H1 (cell line): ENCODE measurements at places on chromosomes 11 and 22. TPM values are rescaled to one million over a fixed set of nuclear protein-coding genes. Genes with fewer than 3 reads are reported as not detected.

OVCH2 gene
- total RNA-seq: 0.78 and 1.1 TPM in 2 replicates

OR52E8 gene
- total RNA-seq: not detected in 2 replicates

UEVLD gene
- 6.0 and 7.3 TPM in 2 replicates for total RNA-seq

CENPM gene
- 30.0 and 32.0 TPM in 2 replicates for total RNA-seq

ZDHHC5 gene
- 54.8 and 56.3 TPM in 2 replicates for total RNA-seq

TSSK2 gene
- total RNA-seq: not detected in 2 replicates

SLC25A1 gene
- total RNA-seq: 148 and 157 TPM in 2 replicates

SERPING1 gene
- total RNA-seq: 50.9 and 57.3 TPM in 2 replicates

OR2AG2 gene
- 0.17 and 0.22 TPM in 2 replicates for total RNA-seq

SULT4A1 gene
- total RNA-seq: 7.0 and 9.1 TPM in 2 replicates

GRM5 gene
- 0.25 and 0.43 TPM in 2 replicates for total RNA-seq

UPK2 gene
- total RNA-seq: not detected in 2 replicates

DRAP1 gene
- total RNA-seq: 98.7 and 108 TPM in 2 replicates

CYB5R2 gene
- 50.4 and 53.0 TPM in 2 replicates for total RNA-seq

SCUBE1 gene
- 4.9 and 5.5 TPM in 2 replicates for total RNA-seq

POTEH gene
- not detected in 2 replicates for total RNA-seq

GLB1L2 gene
- total RNA-seq: 7.9 and 8.0 TPM in 2 replicates

CATSPER1 gene
- not detected in 2 replicates for total RNA-seq

SLN gene
- not detected in 2 replicates for total RNA-seq

LDHA gene
- 480 and 486 TPM in 2 replicates for total RNA-seq

CHST1 gene
- total RNA-seq: 1.6 and 3.8 TPM in 2 replicates

DDIAS gene
- 24.0 and 25.7 TPM in 2 replicates for total RNA-seq

SLC22A25 gene
- total RNA-seq: not detected in 2 replicates

OR4D5 gene
- total RNA-seq: not detected in 2 replicates
